ENCODE measurements at places on chromosomes 4 and X. TPM values are rescaled to one million over a fixed set of nuclear protein-coding genes. Genes with fewer than 3 reads are reported as not detected.

TCEAL9 gene
- polyA plus RNA-seq: 141 TPM

TRO gene
- 17.0 TPM for polyA plus RNA-seq

FAM133A gene
- polyA plus RNA-seq: not detected

CLTRN gene
- polyA plus RNA-seq: 129 TPM

LEF1 gene
- 5.1 TPM for polyA plus RNA-seq

TENM3 gene
- polyA plus RNA-seq: 0.58 TPM

DNA sequence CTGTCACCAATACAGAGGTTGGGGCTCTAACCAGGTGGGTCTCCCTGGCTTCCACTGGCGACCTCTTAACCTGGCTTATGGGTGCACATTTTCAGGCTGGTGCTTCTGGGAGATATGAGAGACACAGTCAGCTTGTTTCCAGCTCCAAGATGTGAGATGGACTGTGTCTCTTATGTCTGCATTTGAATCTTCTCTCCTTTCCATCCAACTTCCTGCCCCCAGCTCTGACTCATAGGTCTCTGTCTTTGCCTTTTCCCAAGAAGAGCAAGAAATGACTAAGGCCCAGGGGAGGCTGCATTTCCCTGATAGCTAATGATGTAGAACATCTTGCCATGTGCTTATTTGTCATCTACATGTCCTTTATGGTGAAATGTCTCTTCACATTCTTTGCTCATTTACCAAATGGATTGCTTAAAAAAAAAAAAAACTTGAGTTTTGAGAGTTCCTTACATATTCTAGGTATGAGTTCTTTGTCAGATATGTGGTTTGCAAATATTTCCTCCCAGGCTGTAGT, 3.2 kb upstream of the UXT start:
- no peak overlapping the region for H3K4me3 ChIP-seq
- DNase-seq: no peak
- H3K4me1 ChIP-seq: no peaks in the 10 kb centered on the region

DNA sequence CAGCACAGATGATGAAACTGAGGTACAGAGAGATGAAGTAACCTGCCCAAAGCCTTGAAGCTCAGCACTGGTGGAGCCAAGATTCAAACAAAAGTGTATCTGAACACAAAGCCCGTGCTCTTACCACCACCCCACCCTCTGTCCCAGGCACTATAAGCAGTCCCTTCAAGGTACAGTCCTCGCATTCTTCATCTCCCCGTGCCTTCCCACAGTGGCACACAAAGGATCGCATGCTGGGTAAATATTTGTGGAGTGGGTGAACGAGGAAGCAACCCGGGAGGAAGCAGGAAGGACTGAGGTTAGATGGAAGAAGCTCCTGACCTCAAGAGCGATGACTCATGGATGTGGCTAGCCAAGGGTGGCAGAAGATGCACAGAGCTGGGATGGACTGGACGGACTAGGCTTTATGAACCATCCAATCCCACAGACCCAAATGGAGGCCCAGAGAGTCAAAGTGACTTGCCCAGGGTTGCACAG, 18.4 kb downstream of the IQSEC2 start:
- H3K4me1 ChIP-seq: no peaks in the 10 kb centered on the region
- no peak for DNase-seq
- no peak overlapping the region for H3K4me3 ChIP-seq
- H3K27me3 ChIP-seq: peaks cover 15% of the 10 kb centered on the region
- H3K36me3 ChIP-seq: no peaks in the 10 kb centered on the region

GRCh38 chrX:113793563-113793962, 790.3 kb upstream of the HTR2C start:
- no peaks in the 10 kb centered on the region for H3K4me1 ChIP-seq
- no peaks in the 10 kb centered on the region for H3K36me3 ChIP-seq
- no peaks in the 10 kb centered on the region for H3K27me3 ChIP-seq
- H3K27ac ChIP-seq: no peak overlapping the region

DNA sequence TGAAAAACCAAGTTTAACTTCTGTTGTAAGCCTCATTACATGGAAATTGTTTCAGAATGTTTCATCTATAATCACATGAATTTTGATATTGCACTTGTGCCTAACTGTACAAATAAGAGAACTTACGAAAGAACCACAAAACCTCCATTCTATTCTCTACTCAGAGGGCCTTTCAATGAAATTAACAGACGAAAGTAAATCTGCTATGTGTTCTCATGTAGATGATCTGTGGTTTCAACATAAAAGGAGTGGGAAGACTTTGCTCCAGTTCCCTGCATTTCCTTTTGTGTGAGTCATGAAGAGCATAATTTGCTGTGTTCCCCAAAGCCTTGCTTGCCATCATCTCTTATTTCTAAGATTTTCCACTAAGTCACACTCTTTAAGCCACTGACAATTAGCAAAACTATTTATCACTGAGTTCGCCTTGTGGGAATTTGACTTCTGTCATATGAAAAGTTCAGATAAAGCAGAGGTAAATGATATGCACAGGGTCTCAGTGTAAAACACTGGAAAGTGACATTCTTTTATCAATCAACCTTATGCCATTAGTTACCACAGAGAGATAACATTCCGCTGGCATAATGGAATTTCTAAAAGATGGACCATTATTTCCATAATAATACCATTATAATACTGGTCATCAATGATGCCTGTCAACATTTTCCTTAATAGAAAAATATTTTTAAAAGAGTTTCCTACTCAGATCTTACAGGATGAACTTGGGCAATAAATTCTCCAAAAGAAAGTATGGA, 329.8 kb downstream of the NR3C2 start:
- DNase-seq: no peak
- no peak overlapping the region for H3K27ac ChIP-seq
- H3K4me3 ChIP-seq: no peak overlapping the region
- no peaks in the 10 kb centered on the region for H3K27me3 ChIP-seq
- peaks cover 12% of the 10 kb centered on the region for H3K36me3 ChIP-seq
- H3K4me1 ChIP-seq: no peaks in the 10 kb centered on the region

GRCh38 chr4:1365271-1366178, 18.5 kb downstream of the UVSSA start:
- no peak overlapping the region for H3K27ac ChIP-seq
- H3K36me3 ChIP-seq: no peaks in the 10 kb centered on the region
- H3K4me3 ChIP-seq: no peak overlapping the region

All from kidney (tissue), 22 donors.